A549 treated with AZD2906 at 1 μM for 4 hours (cell line): ENCODE measurements at places on chromosomes 7 and 10. TPM values are rescaled to one million over a fixed set of nuclear protein-coding genes. Genes with fewer than 3 reads are reported as not detected.

The PRKG1 gene
- 0.01 to 0.02 TPM (median 0.01 TPM) in 3 of 5 replicates, not detected in the others for total RNA-seq

The MEST gene
- total RNA-seq: 32.9 to 39.0 TPM (median 38.2 TPM) in 5 replicates

The MYO3A gene
- 0.15 TPM in 1 of 5 replicates, not detected in the others for total RNA-seq

The LDB3 gene
- 0.08 to 0.24 TPM (median 0.16 TPM) in 5 replicates for total RNA-seq

The SPDYE11 gene
- not detected in 5 replicates for total RNA-seq

The SLC13A1 gene
- not detected in 5 replicates for total RNA-seq
